Activated B cell treated with CpG ODN at 0.5 μM for 24 hours (primary cell): ENCODE measurements at places on chromosomes 12 and 14. TPM values are rescaled to one million over a fixed set of nuclear protein-coding genes. Genes with fewer than 3 reads are reported as not detected.

Gene PAPOLA
- 205 and 255 TPM in 2 replicates for total RNA-seq

Gene TEX22
- total RNA-seq, result 2.8 and 5.7 TPM in 2 replicates

Gene MON2
- 51.6 and 69.9 TPM in 2 replicates for total RNA-seq

Gene CYP46A1
- 0.07 TPM in 1 of 2 replicates, not detected in the other for total RNA-seq

Gene MLF2
- 102 and 105 TPM in 2 replicates for total RNA-seq

Gene AQP2
- total RNA-seq, result not detected in 2 replicates

Gene SDR9C7
- not detected in 2 replicates for total RNA-seq

Gene NKX2-1
- not detected in 2 replicates for total RNA-seq

Gene INSM2
- total RNA-seq, result not detected in 2 replicates

Gene CLEC12A
- total RNA-seq, result 0.22 TPM in 1 of 2 replicates, not detected in the other

Gene STXBP6
- total RNA-seq, result 0.22 TPM in 1 of 2 replicates, not detected in the other

Gene EXOC5
- total RNA-seq, result 51.3 and 53.8 TPM in 2 replicates

Gene NANOG
- total RNA-seq, result not detected in 2 replicates

Gene DDN
- 0.20 and 0.44 TPM in 2 replicates for total RNA-seq

Gene KRT5
- not detected in 2 replicates for total RNA-seq

Gene RASSF8
- 0.58 and 0.59 TPM in 2 replicates for total RNA-seq

Gene KLRG1
- total RNA-seq, result 1.9 and 3.1 TPM in 2 replicates

Gene SLC17A8
- not detected in 2 replicates for total RNA-seq

Gene GPX2
- not detected in 2 replicates for total RNA-seq

Gene ABCD2
- total RNA-seq, result 1.4 and 1.8 TPM in 2 replicates

Gene TAS2R46
- 0.60 and 1.5 TPM in 2 replicates for total RNA-seq
